ENCODE measurements at places on chromosomes 2 and 18.

DNA sequence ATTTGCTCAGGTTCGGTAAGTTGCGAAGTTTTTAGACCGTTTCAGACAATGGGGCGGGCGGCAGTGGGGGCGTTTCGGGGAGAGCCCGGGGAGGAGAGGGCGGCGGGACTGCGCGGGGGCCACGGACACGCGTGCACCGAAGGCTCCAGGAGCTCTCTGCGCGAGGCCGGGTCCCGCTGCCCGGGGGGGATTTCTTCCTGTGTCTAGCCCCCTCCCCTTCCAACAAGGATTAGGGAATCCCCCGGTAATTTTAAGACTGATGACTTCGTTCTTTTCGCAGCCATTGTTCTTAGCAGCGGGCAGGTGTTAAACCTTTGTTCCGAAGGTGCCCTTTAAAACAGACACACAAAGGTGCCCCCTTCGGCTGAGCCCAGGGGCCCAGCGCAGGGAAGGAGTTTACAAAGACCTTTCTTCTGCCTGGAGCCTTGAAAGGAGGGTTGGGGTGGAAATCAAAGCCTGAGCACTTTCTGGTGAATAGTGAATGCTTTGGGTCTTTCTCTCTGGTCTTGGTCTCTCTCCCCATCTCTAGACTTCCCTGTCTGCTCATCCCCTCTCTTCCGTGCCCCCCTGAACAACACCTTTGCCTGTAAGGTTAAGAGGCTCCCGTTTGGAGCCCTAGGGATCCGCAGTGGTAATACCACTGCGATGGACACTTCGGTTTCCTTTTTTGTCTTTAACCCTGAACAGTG lies 2.1 kb downstream of the TRIB2 start:
- DNase-seq = no peak

DNA sequence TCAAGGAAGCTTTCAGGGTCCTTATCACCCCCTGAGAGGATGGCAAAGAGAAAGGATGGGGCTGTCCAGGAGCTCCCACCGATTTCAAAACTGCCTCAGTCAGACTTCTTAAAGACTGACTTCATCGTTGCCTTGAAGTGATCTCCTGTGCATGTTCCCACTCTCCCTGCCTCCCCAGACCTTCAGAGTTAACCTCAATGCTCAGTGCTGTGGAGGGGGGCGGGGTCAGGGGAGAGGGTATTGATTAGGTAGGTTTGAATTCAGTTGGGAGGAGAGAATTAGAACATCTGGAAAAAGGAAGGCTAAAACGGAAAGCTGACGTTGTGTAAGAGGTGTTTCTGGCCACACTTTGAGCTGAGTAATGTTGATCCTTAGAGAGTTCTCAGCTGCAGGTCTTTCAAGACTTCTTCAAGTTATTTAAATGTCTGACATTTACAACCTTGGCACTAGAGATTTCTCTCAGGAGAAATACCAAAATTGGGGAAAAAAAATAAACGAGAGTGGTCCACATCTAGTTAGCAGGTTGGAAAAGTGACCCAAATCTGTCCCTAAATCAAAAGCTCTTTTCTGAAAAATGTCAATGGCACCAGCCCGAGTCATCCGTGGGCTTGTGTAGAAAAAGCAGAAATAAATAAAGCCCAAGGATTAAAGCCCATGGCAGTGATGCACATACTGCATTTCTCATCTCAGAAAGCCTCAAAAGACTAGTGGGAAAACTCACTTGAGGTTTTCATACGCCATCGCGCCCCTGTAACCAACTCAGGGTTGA lies 134.7 kb upstream of the EPAS1 start:
- DNase-seq = no peak

DNA sequence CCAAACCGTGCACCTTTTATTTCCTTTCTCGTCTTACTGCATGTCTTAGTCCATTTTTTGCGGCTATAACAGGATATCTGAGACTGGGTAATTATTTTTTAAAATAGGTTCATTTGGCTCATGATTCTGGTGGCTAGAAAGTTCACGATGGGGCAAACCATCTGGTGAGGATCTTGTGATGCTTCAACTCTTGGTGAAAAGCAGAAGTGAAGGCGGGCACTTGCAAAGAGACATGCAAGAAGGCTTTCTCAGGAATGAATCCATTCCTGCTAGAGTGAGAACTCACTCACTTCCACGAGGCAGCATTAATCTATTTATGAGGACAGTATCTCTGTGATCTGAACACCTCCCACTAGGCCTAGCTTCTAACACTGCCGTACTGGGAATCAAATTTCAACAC lies 327.1 kb upstream of the RBMS1 start:
- DNase-seq = no peak

GRCh38 chr2:201781557-201782051 lies 871 bp upstream of the ALS2 start:
- no peak for DNase-seq

DNA sequence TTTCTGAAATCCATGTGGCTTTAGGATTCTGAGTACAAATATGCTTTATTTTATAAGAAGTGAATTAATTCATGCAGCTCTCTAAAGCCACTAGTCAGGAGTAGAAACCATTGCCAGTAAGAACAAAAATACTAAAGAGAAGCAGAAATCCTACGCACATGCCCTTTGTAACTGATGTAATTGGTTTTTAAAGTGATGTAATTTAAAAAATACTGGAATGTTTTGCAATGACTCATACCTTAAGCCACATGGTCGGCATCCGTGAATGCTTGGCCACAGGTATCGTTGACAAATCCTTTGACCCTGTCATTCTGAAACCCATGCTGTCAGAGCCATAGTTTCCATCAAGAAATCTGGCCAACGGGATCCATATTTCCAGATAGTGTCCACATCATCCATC lies 213.3 kb downstream of the ACKR3 start:
- no peak for DNase-seq

DNA sequence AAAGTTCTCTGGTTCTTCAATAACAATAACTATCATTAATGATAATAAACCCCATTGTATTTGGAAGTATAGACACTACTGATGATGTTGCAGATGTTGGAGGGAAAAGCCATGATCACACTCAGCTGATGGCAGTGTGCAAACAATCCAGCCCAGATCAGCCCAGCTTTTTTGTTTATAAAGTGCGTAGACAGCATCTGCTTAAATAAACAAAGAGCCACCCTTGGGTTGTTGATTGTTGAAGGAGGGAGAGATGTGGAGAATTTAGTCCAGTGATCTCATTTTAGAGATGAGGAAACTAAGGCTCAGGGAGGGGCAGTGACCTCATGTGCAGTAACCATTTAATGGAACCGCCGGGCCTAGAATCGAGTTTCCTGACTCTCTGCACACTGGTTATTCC lies 56.0 kb upstream of the MEX3C start:
- no peak for DNase-seq

DNA sequence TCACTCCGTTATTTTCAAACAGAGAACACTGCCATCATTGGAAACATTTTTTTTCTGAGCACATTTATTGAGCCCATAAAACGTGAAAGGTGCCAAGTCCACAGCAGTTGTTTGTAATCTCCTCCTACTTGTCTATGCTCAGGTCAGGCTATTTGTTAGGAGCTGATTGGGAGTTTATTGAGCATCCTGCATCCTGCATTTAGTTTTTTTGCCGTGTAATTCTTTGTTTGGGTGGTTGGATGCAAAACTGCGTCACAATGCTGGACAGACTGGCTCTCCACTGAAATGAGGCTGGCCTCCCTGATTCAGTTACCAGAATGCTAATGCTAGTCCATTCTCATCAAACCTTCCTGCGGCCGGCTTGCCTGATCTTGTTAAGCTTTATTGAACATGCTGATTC lies 71.4 kb downstream of the RAPGEF4 start:
- no peak for DNase-seq

DNA sequence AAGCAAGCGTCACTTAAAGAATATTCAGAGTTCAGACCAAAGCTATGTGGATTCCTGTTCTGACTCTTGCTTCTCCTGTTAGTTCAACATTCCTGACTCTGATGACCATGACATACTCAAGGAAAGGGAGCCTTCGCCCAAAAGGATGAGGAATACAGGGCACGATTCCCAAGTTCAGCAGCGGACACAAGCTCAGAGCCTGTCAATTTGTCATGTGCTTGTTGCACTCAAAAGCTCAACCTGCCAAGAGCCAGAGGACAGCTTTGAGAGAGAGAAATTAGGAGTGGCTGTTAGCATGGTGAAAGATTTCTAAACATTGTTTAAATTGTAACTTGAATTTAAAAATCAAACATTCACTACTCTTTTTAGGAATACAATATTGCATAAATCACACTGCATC lies 33.3 kb downstream of the APLF start:
- DNase-seq = no peak

Measured in stimulated activated CD8-positive, alpha-beta memory T cell treated with anti-CD3 and anti-CD28 coated beads, Interleukin-12 subunit alpha, Interleukin-12 subunit beta, amount 100 ng/mL, for 1 hour (primary cell).